ENCODE measurements at places on chromosomes 13 and 19.

DNA sequence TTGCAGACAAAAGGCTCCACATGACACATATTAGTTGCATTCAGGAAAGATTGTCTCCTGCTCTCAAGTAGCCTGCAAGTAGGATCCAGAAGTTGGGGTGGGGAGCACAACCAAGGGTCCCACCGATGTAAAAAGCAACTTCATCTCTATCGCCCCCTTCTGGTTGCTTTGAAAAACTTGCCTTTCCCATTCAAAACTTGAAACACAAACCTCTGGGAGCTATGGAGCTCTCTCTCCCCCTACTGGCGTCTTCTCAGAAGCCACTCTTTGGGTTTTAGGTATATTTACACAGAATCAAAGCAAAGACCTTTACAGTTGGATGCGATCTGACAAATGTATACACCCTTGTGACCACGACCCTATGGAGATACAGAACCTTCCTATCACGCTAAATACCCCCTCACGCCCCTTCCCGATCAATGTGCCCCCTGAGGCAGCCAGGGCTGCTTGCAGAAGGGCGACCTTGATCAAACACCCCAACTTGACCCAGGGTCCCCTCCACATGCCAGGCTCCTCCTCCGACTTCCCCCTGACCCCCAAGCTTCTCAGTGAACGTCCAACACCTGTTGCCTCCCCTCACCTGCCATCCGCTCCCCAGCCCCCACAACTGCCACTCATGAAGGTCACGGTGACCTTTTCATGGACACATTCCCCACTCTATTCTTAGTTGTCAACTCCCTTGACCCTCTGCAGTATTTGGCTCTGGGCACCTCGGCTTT is 10.1 kb downstream of the NOSIP start:
- peak; percentile 60 for DNase-seq

GRCh38 chr19:35905178-35905727 is 2.8 kb downstream of the TYROBP start:
- no peak for DNase-seq

DNA sequence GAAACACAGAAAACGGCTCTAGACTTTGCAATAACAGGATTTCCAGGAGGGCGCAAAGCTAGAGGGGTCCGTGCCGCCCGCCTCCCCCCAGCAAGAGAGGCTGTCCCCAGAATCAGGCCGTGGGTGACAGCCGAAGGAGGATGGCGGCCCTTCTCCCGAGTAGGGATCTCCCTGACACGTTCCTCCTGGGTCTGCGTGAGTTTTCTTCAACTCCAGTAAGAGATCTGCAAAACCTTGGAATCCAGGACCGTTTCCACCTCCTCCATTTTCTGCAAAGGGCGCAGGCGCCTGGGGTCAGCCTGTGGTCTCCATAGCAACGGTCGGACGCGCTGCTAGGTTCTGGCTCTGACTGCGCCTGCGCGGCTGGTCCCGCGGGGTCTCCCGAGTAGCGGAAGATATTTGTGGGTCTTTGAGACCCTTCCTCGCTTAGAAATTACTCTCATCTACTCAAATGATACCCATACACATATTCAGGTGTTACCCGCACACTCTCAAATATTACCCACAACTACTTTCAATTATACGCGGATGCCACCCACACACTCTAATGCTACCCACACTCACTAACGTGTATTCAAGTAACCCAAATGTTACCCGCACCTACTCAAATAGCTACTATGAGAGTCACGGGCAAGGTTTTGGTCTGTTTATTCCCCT is 2.1 kb downstream of the PNMA8C start:
- DNase-seq: no peak

GRCh38 chr13:96821381-96821780 is 172.9 kb downstream of the OXGR1 start:
- no peak for DNase-seq

DNA sequence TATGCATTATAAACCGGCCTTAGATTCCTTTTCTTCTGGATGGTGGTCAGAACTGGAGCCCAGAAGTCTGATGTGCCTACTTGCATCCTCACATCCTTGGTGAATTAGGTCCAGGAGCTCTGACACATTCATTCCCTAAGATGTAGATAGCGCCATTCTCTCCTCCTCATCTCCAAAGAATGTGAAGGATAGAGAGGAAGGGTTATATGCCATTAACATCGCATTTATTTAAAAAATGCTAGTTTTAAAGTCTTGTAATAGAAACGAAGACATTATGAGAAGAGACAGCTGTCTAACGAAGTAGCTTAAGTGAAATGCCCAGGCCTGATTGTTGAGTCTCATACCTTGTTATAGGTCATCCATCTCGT is 9.7 kb downstream of the MBNL2 start:
- no peak for DNase-seq

DNA sequence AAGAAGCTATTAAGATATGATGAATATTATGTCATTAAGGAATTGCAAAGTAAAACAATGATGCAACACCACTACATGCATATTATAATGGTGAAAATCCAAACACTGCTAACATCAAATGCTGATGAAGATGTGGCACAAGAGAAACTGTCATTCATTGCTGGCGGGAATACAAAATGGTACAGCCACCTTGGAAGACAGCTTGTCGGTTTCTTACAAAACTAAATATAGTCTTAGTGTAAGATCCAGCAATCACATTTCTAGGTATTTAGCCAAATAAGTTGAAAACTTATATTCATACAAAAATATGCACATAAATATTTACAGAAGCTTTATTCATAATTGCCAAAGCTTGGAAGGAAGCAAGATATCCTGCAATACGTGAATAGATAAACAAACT is 114.9 kb upstream of the EDNRB start:
- DNase-seq: no peak

DNA sequence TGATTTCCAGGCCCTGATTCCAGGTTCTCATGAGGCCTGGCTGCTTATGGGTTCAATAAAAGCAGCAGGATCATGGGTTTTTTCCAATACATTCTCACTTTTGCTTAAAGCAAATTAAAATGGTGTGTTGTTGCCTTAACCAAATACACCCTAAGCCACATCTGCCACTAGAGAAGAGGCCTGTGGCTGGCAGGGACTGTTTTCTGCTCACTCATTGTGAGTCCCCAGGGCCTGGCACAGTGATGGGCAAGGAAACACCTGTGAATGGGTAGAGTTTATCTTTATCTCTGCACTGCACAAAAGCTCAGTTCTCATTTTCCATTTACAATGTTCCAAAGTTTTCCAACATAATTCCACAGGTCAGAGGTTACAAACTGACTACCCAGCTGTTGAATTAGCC is 726.0 kb downstream of the UQCRFS1 start:
- DNase-seq: no peak

DNA sequence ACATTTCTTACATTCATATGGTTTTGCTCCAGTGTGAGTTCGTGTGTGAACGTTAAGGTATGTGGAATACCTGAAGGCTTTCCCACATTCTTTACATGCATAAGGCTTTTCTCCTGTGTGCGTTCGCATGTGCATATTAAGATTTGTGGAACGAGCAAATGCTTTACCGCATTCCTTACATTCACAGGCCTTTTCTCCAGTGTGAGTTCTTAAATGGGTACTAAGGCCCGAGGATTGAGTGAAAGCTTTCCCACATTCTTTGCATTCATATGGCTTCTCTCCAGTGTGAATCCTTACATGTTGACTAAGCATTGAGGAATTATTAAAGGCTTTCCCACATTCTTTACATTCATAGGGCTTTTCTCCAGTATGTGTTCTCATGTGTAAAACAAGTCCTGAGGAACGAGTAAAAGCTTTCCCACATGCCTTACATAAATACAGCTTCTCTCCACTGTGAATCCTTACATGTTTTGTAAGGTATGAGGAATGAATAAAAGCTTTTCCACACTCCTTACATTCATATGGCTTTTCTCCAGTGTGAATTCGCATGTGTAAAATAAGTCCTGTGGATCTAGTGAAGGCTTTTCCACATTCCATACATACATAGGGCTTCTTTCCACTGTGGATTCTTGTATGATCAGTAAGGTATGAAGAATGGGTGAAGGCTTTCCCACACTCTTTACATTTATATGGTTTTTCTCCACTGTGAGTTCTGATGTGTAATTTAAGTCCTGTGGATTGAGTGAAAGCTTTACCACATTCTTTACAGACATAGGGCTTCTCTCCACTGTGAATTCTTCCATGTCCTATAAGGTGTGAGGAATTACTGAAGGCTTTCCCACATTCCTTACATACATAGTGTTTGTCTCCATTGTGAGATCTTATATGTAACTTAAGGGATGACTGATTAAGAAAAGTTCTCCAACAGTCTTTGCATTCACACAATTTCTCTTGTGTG is 10.7 kb downstream of the ZNF846 start:
- DNase-seq: no peak

GRCh38 chr19:456547-457110 is 4.2 kb downstream of the SHC2 start:
- DNase-seq: no peak

DNA sequence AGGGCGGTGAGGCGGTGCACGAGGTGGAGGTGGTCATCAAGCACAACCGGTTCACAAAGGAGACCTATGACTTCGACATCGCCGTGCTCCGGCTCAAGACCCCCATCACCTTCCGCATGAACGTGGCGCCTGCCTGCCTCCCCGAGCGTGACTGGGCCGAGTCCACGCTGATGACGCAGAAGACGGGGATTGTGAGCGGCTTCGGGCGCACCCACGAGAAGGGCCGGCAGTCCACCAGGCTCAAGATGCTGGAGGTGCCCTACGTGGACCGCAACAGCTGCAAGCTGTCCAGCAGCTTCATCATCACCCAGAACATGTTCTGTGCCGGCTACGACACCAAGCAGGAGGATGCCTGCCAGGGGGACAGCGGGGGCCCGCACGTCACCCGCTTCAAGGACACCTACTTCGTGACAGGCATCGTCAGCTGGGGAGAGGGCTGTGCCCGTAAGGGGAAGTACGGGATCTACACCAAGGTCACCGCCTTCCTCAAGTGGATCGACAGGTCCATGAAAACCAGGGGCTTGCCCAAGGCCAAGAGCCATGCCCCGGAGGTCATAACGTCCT is 9.4 kb upstream of the PROZ start:
- no peak for DNase-seq

- DNase-seq: no peak
Observed at GRCh38 chr13:40665126-40666044, 1.1 kb downstream of the FOXO1 start.

DNA sequence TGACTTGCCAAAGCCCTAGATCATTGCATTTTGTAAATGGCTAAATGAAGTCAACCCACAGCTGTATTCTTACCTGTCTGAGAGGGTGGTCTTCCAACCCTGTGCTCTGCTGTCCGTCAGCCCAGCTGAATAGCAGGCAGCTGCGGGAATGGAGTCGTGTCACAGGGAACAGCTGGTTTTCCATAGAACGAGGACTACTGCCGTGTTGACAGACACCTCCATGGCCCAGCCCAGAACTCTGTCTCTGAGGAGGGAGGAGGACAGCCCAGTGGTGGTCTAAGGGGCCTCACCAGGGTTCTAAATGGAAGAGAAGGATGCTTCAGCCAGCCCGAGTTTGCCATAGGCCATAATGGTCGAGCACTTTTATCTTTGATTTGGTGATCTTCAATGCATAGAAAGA is 110.7 kb downstream of the SLC7A1 start:
- DNase-seq: no peak

GRCh38 chr19:1512671-1513498 is at the start of gene ADAMTSL5:
ADAMTSL5 (minus strand) TSS chr19:1513019; CDS start chr19:1510943, 2,076 bp downstream.
- DNase-seq: peak; percentile 32

DNA sequence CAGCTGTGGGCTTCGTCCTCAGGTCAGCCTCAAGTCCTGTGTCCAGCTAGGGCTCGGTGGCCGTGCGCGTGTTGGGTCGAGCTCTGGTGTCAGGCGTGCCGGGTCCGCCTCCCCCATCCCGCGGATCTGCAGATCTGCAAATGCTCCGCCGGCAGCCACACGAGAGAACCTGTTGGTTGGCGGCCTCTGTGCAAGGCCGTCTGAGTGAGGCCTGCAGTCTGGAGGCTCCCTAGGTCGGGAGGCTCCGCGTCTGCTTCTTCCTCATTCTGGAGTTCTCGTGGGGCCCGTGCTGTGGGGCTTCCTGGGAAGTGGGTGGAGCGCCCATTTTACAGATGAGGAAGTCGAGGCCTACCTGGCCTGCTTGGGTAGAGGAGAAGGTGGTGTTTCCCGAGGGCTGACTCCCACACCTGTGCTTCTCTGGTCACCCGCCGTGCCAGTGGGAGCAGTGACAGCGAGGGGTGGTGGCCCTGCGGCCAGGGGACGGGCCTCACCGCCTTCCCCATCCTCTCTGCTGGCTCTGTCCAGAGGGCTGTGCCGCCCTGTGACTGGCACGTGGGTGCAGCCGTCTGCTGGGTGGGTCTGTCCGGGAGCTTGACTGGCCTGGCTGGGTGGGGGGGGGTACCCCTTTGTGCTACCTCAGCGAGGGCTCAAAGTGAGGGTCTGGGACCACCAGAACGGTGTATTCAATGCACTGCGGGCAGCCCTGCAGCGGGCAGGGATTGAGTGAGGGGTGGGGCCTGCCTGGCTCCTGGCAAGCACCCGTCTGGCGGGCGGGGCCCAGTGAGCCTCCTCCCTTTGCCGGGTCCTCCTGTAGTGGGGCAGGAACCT is 3.3 kb downstream of the CSNK1G2 start:
- no peak for DNase-seq

GRCh38 chr13:62130062-62130970 is 714.7 kb upstream of the PCDH20 start:
- DNase-seq: no peak

DNA sequence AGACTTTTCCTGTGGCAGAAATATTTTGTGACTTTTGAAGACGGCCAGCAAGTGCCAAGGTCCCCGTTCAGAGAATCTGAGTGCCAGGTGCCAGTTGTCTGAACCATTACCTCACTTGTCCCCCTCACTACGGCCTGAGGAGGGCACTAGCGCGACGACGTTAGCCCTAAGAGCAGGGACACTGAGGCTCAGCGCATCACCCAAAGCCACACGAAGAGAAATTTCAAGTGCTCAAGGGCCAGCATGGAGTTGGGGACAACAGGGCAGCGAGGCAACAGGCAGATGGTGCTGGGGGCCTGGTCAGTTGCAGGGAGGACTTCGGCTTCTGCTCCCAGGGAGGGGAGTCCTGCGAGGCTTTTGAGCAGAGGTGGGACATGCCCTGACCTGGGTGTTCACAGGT is 9.5 kb upstream of the TYK2 start:
- DNase-seq: no peak

DNA sequence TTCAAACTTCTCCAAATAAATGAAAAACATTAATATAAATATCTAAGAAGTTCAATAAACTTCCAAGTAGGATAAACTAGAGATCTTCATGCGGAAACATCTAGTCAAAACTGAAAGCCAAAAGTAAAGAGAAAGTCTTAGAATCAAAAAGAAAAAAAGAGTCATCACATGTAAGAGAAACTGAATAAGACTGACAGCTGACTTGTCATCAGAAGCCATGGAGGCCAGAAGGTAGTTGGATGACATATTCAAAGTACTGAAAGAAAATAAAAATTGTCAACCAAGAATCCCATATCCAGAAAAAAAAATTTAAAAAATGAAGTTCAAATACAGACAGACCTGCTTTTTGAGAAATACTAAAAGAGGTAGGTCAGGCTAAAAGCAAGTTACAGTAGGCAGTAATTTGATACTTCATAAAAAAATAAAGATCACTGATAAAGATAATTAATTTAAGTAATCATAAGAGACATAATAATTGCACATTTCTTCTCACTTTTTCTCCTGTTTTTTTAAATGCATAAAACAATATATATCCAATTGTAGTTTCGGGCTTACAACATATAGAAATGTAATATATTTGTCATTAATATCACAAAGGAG is 327.6 kb upstream of the PCDH9 start:
- no peak for DNase-seq
